ENCODE measurements at places on chromosomes 16 and 17.

DNA sequence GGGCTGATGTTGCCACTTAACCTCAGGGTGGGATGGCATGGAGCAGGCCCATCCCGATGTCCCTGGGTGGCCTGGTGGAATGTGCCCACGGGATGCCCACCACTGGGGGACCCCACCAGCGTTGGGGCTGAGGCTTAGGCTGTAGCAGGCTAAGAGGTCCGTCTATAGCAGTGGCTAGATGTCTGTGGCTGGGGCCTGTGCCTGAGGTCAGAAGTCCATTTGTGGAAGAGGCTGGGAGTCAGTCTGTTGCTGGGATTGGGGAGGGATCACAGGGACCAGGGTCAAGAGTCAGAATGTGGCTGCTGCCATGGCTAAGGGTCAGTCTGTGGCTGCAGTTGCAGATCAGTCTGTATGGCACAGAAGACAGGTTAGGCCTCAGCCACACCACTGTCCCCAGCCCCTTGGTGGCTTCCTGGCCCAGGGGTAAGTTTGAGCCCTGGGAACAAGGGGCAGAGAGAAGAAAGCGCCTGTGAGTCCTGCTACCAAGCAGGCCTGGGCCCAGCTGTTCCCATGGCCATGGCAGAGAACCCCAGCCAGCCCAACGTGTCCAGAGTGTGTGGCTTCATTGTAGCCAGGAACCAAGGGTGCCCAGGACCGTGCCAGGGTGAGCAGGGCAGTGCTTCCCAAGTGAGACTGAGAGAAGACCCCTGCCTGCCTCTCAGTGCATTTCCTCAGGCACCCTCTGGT is 35.7 kb downstream of the RAI1 start:
- no peak for DNase-seq

- no peak for DNase-seq
Observed at GRCh38 chr16:85557083-85557970, 55.8 kb upstream of the GSE1 start.

GRCh38 chr17:29546830-29547229 is 20.0 kb downstream of the ABHD15 start:
- DNase-seq: no peak

GRCh38 chr17:69404399-69404798 is 10.1 kb upstream of the MAP2K6 start:
- no peak for DNase-seq

DNA sequence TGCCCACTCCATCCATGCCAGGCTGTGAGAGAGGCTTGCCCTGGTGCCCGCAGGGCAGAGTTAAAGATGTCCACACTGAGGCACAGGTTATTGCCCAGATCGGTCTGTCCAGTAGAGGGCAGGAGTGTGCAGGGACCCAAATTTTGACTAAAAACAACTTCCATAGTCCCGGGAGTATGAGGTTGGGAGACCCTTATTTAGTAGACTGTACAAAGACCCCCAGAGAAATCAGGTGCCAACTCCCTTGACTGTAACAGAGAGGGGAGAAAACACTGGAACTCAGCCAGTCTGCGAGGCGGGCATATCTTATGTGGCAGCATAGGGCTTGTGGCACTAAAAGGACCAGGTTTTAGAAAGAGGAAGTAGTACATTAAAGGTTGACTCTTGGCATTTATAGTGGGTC is 43.4 kb downstream of the HNF1B start:
- no peak for DNase-seq

DNA sequence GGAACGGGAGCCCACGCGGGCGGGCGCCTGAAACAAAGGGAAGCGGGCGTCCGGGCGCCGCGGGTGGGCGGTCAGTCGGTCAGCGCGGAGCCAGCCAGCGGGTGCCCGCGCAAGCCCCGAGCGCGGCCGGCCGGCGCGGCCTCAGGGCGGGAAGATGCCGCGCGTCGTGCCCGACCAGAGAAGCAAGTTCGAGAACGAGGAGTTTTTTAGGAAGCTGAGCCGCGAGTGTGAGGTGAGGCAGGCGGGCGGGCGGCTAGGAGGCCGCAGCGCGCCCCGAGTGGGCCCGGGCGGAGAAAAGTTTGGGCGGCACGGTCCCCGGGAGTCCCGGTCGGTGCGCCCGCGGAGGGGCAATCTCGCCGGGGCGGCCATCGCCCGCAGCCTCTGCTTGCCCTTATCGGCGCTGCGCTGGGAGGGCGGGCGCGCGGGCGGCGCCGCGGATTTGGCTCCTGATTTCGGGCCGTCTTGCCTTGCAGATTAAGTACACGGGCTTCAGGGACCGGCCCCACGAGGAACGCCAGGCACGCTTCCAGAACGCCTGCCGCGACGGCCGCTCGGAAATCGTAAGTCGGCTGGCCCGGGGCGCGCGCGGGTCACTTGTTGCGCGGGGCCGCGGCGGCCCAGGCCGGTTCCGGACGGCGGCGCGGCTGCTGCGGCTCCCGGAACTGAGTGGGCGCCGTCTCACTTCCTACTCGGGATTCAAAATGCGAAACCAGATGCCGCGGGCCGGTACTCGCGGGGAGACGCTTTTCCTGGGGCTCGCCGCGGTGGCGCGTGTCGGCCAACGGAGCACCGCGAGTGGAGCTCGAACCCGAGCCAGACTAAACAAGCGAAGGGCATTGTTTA is 526 bp downstream of the CBFB start:
- DNase-seq: no peak

DNA sequence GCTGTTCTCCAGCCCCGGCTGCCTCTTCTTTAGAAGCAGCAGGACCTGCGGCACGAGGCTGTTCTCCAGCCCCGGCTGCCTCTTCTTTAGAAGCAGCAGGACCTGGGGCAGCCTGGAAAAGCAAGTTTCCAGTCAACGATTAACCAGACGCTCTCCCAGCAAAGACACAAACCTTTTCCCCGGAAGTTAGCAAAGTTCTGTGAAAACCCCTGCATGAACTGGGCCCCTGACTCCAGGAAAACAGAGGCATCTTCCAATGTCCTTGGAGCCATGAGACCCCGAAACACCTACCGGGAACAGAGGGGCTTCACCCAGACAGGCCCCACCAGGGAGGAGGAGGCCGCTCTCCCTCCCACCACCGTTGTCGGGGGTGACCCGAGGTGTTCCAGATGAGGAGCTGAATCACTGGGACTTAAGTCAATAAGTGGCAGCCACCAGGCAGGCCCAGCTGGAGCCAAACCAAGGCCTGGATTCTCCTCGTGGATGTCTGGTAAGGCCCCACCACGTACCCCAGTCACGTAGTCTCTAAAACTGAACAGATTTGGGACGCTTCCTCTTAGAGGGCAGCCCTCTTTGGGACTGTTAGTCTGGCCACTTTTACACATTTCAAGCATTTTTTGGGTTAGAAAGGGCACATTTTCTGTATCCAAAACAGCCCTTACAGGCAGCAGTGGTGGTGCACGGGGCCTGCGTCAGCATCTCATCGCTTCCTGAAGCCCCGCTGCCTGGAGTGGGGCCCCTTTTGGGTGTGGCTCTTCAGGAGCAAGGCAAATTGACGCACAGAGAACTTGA is at the start of gene RPH3AL:
Gene RPH3AL, minus strand, starts transcription at position 387 of the 792 bp plus-strand sequence. CDS start 25,264 bp downstream, outside the sequence.
- no peak for DNase-seq

Measured in NCI-H1417 treated with DMSO at 0.1 percent for 48 hours (cell line).